ENCODE measurements at places on chromosomes 7 and 10.

DNA sequence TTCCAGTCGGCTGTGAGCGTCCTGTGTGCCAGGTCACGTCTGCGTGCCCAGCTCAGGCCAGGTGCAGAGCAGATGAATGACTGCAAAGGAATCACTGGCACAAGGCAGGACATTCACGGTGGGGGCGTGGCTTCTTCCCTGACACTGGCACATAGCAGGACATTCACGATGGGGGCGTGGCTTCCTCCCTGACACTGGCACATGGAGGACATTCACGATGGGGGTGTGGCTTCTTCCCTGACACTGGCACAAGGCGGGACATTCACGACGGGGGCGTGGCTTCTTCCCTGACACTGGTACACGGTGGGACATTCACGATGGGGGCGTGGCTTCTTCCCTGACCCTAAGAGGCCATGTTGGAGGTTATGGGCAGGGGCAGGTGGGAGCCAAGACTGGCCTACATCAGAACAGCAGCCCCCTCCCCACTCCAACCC is 64.3 kb downstream of the MYL10 start:
- DNase-seq = no peak

- DNase-seq = no peak
Observed at GRCh38 chr10:69864321-69864720, 62.6 kb downstream of the COL13A1 start.

DNA sequence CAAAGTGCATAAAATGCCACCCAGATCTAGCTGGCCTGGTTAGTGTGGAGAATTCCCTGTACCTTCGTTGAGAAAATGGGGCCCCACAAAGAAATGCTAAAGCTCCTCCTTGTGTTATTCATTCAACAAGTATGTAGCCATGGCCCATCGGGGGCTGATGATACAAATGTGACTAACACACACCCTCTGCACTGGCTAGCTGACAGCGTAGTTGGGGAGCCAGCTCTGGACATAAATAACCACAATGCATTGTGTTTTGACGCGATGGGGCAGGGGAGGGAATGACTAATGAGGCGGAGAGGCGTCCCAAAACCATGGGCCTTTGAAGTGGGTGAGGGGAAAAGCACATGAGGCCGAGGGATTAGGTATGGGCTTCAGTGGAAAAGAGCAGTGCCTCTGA is 28.2 kb upstream of the ASL start:
- no peak for DNase-seq

DNA sequence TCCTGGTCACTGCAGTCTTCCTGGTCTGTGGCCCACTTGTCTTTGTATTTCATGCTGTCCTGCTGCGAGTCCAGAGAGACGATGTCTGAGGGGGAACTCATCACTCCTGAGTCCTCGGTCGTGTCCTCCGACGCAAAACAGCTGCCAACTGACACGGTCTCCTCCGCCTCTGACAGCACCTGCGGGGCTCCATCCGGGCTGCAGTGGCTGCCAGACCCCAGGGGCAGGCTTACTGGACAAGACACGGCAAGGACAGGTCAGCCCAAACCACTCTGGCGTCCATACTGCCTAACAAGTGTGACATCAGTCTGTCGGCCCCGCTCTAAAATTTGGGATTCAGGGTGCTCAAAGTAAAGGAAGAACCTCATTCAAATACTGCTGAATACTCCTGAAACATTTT is 260.8 kb upstream of the GRB10 start:
- DNase-seq = no peak

DNA sequence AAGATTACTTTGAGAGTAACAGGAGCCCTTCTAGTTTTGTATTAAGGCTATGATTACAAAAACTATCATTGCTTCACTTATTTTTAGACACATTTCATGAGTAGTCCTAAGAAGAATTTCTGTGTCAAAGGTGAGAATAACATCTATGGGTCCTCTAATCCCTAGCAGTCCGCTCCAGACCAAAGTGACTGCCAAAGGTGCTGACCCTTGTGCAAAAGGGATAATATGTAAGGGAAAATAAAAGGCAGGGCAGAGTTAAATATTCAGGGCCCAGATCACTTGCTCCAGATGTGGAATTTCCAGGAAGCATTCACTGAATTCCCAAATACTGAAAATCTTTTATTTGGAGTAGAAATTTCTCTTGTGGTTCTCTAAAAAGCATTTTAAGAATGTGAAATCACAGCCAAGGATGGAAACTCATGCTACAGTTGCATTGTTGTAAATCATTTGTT is 29.3 kb downstream of the RHOBTB1 start:
- DNase-seq = no peak

DNA sequence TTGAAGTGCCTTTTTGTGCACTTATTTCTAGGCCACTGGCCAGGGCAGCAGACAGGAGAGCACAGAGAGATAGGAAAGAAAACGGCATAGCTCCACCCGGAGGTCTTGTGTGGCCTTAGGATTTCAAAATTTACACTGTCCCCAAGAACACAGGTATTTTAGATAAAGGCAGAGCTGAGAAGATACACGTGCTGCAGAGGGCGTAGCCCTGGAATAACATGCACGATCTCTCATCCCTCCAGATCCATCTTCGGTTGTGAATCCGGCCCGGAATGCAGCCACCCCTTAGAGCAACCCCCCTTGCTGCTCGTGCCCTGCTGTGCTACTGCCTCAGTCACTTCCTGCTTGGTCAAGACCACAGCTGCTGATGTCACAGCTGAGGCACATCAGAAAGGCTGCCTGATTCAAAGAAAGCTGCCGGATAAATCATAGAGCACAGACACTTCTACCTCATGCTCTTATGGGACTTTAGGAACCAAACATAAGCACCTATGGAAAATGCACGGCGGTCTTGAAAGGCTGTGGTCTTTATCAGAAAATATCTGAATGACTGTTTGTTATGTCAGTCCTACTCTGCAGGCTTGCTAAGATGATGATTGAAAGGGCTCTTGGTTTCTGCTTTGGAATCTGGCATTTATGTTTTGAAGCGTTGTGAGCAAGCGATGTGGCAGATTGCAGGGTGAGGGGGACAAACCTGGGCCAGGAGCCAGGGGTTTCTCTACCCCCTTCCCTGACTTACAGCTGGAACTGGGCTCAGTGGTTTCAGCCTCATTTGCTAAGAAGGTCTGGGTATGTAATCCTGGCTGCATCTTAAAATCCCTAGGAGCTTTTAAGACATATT is 152.0 kb downstream of the SVIL start:
- DNase-seq = peak; percentile 21

- no peak for DNase-seq
Observed at GRCh38 chr7:50409856-50410745, 40.0 kb downstream of the FIGNL1 start.

DNA sequence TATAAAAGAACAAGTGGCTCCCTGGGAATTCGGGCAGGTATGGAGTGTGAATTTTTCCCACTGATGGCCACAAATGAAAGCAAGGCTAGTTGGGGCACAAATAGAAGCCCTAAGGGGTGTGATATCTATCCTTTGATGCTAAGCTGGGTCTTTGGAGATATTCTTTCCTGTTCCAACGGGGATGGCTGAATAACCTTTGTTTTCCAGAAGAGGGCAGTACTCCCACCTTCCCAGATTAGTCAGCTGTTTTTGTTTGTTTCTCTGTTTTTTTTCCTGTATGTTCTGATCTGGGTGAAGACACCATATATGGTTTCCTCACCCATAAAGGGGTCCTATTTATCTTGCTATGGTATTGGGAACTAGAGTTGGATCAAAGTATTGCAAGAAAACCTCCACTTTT is 947.7 kb upstream of the SORCS1 start:
- no peak for DNase-seq

DNA sequence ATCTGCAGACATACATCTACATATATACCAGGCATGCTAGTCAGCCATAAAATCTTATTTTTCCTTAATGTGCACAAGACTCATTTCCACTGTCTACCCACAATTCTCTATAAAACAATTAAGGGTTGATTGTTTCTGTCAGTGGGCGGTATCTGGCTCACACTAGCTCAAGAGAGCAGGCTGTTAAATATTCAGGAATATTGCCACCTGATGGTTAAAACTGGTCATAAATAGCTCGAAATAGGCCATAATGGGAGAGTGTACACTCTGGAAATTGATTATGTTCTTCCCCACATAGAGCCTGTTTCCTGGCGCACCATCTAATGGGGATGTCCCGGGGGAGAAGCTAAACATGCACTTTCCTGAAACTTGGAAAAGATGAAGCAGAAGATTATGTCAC is 620.6 kb upstream of the ANKRD30A start:
- no peak for DNase-seq

DNA sequence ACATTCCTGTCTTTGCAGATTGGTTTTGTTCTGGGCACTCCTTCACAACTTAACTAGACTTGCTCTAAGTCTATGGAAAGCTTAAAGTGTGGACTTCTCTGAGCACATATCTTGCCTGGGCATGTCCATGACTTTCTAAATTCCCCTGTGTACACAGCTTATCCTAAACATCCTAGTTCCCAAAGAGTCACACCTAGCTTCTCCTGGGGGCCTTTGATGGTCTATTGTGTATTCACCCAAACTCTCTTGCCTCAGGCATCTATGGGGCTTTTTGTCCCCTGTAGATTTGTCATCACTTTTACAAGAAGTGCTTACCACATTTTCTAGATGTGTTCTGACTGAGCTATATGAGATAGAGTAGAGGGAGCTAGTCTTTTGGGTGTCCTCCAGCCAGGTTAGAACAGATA is 12.2 kb upstream of the ZNF488 start:
- no peak for DNase-seq

GRCh38 chr10:35341521-35341920 is 5.2 kb downstream of the CCNY start:
- DNase-seq = no peak

DNA sequence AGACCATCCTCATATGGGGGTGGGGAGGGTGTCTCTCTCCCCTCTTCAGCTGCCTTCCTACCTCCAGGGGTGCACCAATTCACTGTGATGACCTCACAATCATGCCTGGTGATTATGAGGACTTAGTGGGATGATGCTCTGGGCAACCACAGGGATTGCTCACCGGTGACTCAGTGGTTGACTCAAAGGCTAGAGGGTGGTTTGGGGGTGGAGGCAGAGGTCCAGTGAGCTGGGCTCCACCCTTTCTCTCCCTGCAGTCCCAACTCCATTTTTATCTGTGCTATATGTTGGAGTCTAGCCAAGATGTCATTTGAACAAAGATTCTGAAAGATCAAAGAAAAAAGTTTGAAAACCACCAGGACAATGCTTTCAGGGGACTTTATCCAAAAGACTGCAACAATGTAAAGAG is 286.9 kb downstream of the KCNMA1 start:
- DNase-seq = no peak

GRCh38 chr10:290026-290725 is 154.9 kb downstream of the ZMYND11 start:
- no peak for DNase-seq

- no peak for DNase-seq
Observed at GRCh38 chr7:130875-131780, 61.2 kb upstream of the FAM20C start.

GRCh38 chr7:101996131-101996691 is 178.8 kb downstream of the CUX1 start:
- DNase-seq = no peak

DNA sequence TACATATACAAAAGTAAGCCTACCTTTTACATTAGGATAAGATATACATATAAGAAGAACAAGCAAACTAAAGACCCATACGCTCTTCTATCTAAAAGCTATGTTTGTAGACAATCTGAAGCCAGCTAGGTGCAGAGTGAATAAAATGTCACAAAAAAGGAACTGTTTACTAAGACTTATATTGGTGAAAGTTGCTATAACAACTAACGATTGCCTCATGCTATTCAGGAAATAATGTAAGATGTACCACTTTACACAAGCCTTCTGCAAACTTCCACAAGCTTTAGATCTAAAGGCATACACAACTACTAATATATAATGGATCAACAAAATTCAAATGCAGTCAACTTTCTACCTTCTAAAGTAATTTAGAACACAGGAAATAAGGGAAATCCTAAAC is 175.1 kb downstream of the SRPK2 start:
- DNase-seq = no peak

DNA sequence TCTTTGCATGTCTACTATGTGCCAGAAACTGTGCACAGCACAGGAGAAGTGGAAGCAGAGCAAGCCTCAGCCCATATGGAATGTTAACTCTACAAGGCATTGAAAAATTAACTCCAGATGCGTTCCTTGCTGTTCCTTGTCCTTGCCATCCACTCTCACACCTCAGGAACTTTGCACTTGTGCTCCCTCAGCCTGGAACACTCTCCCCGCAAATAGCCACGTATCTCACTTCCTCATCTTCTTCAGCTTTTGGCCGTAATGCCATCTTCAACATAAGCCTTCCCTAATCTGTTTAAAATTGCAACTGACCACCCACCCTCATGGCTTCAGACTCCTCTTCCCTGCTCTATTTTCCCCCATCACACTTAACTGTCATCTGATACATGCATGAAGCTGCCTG is 83.2 kb upstream of the CAPZA2 start:
- DNase-seq = no peak

- DNase-seq = no peak
Observed at GRCh38 chr10:111486346-111486745, 409.5 kb downstream of the ADRA2A start.

- no peak for DNase-seq
Observed at GRCh38 chr7:100723732-100724275, 3.5 kb downstream of the EPO start.

DNA sequence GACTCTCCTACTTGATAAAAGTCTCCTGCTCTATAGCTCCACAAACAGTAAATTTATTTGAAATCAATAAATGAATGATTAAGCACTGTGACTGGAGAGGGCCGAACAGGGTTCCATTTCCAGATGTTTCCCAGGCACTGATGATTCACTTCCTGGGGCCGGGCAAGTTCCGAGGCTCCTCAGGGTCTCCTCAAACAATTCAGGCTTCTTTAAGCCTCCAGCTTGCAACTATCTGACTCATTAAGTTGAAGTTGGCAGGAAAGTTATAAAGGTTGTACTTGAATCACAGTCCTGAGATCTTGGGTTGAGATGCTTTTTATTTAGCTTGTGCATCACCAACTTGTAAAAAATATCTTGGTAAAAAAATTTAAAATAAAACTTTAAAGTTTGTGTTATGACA is 612.9 kb downstream of the DNAJB6 start:
- no peak for DNase-seq

DNA sequence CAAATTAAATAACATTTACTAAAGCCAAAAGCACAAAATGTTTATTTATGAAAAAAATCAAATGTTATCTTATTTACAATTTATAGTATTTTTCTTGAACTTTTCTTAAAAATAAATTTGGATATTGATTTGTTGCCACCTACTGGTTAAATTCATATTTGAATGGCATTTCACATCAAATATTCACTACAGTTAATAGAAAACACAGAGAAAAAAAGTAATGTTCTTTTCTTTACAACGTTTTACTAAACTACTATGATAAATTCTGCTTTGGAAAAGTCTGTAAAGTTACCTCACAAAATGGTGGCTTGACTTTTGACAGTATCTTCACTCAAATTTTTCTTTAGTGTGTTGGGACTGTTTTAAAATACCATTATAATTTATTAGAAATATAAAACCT is 52.7 kb downstream of the SRPK2 start:
- no peak for DNase-seq

- no peak for DNase-seq
Observed at GRCh38 chr7:42768045-42768444, 143.8 kb downstream of the C7orf25 start.

DNA sequence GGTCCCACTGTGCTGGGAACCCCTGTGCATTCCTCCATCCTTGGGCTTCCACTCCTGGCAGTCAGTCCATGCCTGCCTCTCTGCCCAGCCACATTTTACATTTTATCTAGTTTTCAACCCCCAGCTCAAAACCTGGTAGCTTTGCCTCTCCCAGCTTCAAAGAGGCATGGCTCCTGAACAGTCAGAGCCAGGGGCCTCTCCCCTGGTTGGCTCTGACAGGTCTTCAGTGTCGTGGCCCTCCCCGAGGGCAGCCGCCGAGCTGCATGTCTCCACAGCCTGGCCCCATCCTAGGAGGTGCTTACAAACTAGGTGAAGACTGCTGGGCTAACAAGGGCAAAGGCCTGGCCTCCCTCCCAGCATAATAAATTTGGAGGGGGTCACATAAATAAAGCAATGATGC is 14.8 kb downstream of the COBL start:
- no peak for DNase-seq
